Fibroblast of gingiva (primary cell): ENCODE measurements at places on chromosomes 6 and 20.
A peak's percentile ranks its signal among the peaks of the same experiment; 100 is the strongest.

- peak; percentile 73 for DNase-seq
Measured at GRCh38 chr20:34773726-34774125, 51.7 kb downstream of the NCOA6 start.

DNA sequence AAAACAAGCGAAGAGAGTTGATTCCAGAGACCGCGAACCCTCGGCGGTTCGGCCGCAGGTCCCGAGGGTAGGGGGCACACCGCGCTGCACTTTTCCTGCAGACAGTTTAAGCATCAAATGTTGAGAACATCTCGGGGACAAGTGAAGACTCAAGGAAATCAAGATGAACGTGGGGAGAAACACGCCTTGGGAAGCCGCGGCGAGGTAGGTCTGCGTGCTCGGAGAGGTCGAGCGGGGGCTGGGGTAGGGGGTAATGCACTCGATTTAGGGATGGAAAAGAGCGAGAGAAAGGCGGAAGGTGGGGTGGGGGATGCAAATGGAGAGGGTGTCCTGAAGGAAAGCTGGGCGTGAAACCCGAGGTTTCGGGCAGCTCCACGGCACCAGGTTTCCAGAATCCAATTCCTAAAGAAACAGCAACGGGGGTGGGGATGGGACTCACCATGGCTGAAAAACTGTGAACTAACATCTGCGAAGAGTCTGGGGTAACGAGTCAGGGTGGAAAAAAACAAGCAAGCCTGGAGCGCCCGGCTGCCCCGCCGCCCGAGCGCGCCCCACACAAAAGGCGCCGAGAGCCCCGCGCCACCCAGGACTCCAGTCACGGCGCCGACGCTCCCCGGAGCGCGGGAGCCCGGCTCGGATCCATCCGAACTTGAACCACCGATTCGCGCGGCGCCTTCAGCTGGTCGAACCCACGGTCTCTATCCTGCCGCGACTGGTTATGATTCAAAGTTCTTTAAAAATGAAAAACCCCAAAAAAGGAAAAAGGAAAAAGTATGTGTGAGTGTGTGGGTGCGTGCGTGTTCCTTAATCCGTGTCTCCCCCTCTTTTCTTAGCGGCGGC is 3.5 kb downstream of the TFAP2A start:
- DNase-seq: no peak

DNA sequence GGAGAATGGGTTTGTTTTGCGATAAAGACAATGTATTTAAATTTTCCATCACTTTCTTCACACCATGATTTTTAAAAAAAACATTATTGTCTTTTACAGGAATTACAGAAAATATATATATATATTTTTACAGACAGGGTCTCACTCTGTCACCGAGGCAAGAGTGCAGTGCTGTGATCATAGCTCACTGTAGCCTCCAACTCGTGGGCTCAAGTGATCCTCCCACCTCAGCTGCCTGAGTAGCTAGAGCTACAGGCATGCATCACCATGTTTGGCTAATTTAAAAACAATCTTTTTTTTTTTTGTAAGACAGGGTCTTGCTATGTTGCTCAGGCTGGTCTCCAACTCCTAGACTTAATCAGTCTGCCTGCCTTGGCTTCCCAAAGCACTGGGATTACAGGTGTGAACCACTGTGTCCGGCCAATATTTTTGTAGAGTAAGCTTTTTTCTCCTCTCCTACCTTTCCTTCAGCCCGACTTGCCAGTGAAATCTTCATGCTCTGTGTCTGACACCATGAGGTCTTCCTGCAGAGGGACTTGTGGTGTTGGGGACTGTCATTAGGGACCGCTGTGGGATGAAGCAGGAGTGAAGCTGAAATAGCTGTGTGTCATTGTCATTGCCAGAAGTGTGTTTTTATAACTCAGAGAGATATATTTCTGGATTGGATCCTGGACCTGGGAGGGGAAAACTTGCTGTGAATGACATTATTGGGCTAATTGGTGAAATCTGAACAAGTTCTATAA is 13.2 kb downstream of the DSP start:
- DNase-seq: no peak

GRCh38 chr20:53918949-53919361 is 151.4 kb downstream of the BCAS1 start:
- DNase-seq: no peak

DNA sequence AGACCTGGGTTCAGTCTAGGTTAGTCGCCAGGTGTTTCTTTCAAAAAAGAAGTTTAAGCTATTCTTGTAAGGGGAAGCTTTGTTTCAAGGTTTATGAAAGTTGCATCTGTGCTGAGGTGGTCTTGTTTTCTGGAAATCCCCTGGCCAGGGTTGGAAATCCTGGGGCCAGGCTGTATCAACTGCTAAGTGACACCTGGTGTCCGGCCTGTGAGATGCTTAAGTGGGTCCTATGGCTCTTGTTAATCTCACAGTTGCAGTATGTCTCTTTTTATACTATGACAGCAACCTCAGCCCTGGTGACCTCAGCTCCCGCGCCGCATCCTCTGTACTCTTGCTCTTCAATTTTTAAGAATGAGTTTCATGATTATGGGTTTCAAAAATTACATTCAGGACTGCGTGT is 72.0 kb downstream of the CHMP4B start:
- no peak for DNase-seq

- DNase-seq: no peak
Measured at GRCh38 chr6:156848533-156848932, 71.4 kb downstream of the ARID1B start.

DNA sequence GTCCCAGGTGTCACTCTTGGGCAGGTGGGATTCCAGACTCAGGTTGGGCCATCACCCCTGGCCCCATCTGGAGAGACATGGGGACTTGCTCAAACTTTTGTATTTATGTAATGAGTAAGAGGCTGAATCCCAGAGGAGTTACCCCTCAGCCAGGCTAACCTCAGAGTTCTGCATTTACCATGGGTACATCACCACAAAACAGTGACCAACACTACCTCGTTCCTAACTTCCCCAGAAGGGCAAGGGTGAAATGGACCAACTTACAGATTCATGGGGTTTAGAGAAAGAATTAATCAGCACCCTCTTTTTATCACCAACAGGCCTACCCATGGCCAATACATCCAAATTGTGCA is 259.9 kb upstream of the MARCKS start:
- peak; percentile 80 for DNase-seq

DNA sequence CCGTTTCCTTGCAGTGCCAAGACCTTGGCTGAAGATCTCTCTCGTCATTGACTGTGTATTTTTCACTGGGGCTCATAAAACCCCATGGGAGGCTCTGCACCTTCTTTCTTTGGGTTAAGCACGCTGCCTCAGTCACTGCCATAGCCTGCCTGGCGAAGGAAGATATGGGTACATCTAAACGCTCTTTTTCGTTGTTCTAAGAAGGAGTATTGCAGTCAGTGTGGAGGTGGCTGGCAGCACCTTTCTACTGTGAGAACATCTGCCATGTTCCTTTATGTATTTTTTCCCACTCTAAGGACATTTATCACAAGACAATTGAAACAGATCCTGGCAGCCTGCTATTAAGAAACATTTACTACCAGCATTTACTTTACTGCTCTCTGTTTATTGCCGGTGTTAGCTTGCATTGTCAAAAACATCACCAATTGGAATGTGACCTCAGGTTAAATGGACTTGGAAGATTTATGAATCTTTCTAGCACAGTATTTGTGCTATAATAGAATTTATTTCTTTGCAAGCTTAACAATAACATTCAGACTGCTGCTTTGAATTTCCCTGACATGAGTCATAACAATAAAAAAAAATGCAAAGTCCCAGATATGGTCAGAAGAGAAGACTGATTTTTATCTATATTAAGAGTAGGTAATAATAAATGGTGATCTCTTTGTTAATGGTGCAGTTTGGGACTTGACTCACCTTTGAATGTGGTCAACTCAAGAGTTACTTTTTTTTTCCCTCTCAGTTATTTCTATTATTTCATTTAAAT is 62.2 kb upstream of the CLDN20 start:
- peak; percentile 66 for DNase-seq

DNA sequence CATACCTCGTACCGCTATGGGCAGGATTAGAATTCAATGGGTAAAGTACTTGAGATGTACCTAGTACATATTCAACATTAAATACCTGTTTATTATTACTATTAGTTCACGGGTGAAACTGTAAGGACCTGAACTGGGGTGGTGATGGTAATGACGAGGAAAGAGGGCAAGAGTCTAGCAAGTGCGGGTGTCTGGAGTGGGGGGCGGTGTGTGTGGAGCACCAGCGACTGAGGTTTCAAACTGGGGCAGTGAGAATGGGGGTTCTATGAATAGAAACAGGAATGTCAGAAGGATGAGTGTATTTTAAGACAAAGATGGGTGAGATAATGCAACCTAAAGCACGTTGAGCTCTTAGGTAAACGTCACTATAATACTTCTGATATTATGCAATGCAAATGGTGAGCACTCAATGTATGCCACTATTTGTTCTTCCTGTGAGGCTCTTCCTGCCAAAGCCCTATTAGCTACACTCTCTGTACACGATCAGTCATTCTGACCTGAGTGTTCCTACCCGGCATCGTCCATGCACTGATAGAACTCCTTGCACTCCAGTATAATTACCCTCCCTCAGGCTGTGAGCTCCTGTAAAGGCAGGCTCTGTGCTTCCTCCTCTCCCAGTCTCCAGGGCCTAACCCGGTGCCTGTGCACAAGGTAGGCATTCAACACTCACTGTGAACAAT is 55.0 kb downstream of the ALDH5A1 start:
- DNase-seq: no peak

DNA sequence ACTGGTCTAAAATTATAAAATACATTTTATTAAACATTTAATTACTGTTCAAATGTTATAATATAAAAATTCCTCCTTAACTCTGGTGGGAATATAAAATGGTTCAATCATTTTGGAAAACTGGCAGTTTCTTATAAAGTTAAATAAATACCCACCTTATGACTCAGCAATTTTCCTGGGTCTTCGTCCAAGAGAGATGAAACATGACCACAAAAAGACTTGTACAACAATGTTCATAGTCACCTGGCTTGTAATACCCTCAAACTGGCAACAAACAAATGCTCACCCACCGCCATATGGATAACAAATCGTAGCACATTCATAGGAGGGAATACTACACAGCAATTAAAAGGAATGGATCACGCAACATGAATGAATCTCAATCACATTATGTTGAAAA is 66.0 kb upstream of the RIN2 start:
- DNase-seq: peak; percentile 21

- DNase-seq: no peak
Measured at GRCh38 chr6:10248378-10248843, 166.5 kb downstream of the TFAP2A start.

DNA sequence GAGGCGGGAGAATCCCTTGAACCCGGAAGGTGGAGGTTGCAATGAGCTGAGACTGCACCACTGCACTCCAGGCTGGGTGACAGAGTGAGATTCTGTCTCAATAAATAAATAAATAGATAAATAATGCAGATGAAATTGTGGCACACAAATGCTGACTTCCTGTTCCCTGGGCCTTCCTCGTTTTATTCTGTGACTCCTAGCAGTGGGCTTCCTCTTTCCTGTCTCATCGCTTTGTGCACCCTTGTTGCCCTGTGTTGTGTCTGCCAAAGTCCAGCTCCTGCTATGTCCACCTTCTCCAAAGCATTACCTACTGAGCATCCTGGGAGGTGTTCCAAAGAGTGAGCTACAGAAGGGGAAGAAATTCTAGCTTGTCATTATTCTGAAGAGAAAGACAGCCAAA is 100.2 kb upstream of the TIAM2 start:
- DNase-seq: no peak

DNA sequence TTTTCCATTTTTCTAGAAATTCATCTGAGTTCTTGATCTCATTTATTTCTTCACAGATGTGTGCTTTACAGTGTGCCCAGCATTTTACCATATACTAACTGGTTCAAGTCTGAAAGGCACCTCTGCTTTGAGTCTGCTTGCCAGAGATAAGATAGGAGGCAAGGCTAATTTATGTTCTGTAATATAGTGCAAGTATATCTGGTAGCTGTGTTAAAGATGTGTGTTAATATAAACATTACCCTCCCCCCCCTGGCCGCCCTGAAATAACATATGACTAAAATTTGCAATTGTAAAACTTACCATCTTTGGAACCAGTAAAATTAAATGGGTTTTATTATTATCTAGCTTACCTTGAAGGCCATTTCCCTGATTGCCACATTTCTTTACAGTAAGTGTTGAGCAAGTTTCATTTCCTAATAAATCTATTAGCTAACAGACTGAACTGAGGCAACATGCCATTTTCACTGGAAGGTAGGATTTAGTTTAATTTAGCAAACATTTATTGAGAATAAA is 2.7 kb downstream of the FBXO9 start:
- peak; percentile 21 for DNase-seq
